ENCODE measurements at places on chromosomes 11 and 22.

- DNase-seq, result no peak
Measured at GRCh38 chr22:45082795-45083194, 73.0 kb upstream of the PHF21B start.

- no peak for DNase-seq
Measured at GRCh38 chr22:27986937-27987336, 67.9 kb upstream of the PITPNB start.

GRCh38 chr11:12684816-12685215 is 10.6 kb downstream of the TEAD1 start:
- no peak for DNase-seq

DNA sequence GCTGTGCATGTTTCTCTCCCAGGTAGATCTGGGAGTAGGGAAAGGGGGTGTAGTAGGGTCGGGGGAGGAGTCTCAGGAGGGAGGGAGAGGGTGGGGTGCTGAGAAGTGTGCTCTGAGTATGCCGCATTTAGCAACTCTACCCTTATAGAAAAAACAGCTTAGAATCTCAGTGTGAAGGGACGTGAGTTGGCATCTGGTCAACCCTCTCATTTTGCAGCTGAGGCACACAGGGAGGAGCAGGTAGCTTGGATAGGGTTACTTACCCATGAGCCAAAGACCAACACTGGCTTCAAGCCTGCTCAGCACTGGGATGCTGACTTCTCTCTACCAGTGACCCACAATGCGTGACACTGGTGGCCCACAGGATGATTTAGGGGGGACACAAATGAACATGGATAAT is 95.9 kb downstream of the FBXO7 start:
- no peak for DNase-seq

DNA sequence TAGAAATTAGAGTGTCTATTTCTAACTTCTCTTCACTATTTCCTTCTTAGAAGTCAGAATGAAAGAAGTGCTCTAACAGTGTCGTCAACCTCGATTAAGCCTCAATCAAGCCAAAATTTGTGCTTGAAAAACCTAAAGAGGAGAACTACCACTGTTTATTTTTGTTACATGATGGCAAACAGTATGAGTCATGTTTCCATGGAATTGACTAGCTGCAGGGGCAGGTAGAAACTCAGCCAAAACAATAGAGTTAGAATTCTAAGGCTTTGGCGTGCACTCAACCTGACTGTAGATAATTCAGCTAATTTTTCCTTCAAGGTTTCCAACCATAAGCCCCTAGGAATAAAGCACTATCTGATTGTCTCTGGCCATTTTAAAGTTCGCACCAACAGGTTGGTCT is 415.9 kb downstream of the ETS1 start:
- no peak for DNase-seq

DNA sequence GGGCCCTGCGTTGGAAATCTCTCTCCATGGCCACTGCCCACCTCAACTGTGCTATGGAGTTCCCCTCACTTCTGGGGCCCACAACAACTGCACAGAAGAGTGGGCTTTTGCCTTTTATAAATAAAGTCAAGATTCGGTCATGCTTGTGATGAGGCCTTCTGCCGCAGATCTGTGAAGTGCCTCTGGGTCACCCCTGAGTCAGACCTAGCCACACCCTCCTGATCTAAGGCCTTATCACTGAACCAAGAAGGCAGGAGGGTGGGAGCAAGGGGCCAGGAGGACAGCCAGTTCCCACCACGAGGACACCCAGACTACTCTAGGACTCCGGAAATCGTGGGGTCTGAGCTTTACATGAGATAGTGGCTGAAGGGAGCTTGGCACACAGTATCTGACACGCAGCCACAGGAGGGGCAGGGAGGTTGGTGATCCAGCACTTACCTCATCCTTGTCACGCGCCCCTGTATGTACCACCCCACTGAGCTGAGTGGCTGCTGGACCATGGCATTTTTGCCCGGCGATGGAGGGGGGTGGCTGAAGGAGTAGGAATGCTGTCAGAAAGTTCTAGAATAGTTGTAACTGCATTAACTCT is 115.7 kb downstream of the ABTB2 start:
- no peak for DNase-seq

- no peak for DNase-seq
Measured at GRCh38 chr11:16873289-16873688, 134.8 kb downstream of the C11orf58 start.

DNA sequence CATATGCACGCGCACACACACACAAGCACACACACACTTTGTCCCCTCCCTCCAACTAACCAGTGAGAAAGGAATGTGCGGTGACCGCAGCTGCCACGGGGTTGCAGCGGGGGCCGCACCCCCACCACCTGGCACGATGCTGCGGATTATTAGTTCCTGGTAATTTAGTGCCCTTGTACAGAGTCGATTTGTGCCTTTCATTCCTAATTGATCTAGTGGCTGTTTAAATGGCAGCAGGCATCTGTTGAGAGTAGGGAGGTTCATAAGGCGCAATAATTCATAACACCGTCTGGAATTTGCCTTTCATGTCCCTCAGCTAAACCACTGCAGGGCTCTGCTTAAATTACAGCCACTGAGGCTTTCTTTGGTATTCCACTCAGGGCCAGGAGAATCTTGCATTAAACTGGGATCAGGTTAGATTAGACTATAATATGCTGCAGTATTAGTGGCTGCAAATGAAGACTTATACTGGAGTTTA is 113.7 kb downstream of the FEZ1 start:
- no peak for DNase-seq

GRCh38 chr11:82043316-82043715 is 690.3 kb downstream of the FAM181B start:
- no peak for DNase-seq

GRCh38 chr11:111327908-111328624 is 29.7 kb downstream of the POU2AF3 start:
- DNase-seq, result no peak

DNA sequence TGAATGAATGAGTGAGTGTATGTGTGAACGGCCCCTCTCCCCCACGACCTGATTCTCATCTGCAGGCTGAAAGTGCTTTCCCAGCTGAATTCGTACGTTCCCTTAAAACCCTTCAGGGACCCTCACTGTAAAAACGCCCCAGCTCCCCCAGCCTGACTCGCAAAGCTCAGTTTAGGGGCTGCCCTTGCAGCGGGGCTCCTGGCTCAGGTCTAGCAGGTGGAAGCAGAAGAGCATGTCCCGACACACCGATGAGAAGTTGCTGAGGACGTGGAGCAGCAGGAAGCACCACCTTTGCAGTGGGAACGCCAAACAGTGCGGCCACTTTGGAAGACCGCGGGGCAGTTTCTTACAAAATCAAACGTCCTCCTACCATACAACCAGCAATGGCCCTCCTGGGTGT is 3.6 kb upstream of the MRPL23 start:
- DNase-seq, result no peak

DNA sequence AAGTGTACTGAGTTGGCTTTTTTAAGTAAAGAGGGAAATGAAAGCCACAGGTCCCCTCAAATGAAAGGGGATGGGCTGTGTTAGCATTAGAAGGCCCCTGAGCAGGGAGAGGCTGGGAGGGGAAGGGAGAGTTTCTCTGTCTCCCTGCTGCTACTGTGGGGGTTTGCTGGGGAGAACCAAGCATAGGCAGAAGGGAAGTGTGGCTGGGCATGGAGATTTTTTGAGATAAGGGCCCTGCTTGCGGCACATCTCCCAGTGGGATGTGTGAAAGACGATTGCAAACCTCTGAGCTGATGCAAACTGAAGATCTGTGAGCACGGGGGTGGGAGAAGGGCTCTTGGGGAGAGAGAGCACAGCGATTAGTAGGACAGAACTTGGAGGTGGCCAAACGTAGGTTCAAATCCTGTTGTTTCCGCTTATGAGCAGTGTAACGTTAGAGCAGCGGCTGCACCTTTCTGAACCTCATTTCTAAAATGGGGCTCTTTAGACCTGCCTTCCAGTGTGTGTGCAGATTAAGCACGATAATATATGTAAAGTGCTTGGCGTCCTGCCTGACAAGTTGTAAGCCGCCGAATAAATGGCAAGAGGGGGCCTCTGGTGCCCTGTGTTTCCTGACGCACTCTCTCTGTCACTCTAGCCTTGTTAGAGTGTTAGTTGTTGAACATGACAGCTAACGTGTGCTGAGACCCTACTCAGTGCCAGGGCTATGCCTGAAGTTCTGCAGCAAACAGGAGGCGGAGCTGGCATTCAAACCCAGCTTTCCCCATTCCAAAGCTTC is 122.3 kb downstream of the GRIK4 start:
- no peak for DNase-seq

DNA sequence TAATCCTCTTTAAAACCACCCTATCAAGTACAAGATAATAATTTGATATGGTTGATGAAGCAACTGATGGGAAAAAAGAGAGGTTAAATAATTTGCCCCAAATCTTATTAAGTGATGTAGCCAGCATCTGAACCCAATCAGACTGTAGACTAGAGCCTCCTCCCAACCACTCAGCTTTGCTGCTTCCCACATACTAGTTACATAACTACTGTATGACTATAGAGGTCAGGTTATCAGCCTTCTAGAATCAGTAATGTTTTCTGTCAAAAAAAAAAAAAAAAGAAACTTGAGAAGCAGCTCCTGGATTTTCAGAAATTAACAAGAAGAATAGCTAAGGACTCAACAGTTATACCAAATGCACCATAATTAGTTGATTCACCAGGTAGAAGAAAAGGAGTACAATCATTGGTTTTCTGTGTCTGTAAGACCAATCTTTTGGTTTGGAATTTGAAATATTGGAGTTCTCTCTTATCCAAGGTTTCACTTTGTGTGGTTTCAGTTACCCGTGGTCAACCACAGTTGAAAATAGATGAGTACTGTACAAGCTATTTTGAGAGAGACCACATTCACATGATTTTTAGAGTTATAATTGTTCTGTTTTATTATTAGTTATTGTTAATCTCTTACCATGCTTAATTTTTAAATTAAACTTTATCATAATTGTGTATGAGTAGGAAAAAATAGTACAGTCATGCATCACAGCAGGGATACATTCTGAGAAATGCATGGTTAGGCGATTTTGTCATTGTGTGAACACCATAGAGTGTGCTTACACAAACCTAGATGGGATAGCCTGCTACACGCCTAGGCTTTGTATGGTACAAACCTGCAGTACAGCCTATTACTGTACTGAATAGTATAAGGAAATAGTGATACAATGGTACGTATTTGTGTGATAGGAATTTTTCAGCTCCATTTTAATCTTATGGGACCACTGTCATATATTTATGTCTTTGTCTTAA is 72.2 kb downstream of the PDHX start:
- no peak for DNase-seq

GRCh38 chr11:120400564-120401364 is 64.6 kb downstream of the ARHGEF12 start:
- DNase-seq, result no peak

DNA sequence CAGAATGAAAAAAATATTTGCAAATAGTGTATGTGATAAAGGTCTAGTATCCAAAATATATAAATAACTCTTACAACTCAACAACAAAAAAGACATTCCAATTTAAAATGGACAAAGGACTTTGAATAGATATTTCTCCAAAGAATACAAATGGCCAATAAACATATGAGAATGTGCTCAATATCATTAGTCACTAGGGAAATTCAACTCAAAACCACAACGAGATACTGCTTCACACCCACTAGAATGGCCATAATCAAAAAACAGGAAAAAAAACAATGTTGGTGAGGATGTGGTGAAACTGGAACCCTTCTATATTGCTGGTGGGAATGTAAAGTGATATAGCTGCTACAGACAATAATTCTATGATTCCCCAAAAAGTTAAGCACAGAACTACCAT is 38.6 kb upstream of the RPS13 start:
- DNase-seq, result no peak

DNA sequence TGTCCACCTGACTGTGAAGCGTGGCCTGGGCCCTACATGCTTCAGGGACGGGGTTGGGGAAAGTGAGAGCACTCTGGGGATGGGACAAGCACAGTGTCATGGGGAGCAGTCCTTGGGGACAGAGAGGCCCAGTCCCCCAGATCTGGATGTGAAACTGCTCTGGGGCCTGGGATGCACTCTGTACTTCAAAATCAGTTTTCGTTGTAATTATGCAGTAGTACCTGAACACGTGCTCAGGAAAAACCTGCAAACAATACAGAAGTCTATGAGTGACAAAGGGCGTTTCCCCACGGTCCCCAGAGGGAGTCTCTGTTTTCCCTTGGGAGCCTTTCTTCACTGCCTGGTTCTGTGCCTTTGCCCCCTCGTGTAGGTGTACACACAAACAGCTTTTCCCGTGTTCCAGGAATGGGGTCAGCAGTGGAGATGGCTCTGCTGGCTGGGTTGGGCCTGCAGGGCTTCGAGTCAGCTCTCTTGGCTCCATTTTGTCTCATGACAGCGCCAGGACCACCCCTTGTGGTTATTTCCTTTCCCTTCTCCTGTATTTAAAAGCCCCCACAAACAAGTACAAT is 5.2 kb upstream of the TNFRSF13C start:
- DNase-seq, result no peak

DNA sequence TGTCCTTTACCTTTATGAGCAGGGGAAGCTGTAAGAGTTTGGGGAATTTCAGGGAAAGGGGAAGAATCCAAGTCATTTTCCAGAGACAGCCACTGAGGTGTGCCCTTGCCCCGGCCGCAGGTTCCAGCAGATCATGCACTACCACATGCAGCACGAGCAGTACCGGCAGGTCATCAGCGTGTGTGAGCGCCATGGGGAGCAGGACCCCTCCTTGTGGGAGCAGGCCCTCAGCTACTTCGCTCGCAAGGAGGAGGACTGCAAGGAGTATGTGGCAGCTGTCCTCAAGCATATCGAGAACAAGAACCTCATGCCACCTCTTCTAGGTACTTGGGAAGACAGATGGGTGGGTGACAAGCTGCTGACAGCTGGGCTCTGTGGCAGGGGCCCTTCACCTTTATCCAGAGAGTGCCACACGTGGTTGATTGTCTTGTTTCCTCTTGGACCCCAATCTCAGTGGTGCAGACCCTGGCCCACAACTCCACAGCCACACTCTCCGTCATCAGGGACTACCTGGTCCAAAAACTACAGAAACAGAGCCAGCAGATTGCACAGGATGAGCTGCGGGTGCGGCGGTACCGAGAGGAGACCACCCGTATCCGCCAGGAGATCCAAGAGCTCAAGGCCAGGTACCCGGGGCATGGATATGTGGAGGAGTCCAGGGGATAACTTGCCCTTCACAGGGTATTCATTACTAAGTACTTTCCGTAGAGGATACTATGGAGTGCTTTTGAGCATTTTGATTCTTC is 5.8 kb upstream of the HMBS start:
- DNase-seq, result no peak

- peak; percentile 68 for DNase-seq
Measured at GRCh38 chr22:26658671-26659478, 1.5 kb downstream of the MIAT start.

DNA sequence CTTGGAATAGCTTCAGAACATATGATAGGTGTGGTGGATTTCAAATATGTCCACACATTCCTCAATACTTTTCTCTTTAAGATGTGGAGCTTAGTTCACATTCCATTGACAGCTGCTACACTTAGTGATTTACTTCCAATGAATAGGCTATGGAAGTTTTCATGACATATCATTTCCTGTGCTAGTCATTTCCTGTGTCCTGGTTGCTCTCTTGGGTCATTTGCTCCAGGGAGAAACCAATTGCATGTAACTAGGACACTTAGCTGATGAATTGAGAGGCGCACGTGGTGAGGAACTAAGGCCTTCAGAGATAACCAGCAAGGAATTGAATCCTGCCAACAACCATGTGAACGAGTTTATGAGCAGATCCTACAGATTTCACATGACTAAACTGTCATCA is 120.9 kb downstream of the SLC17A6 start:
- no peak for DNase-seq

All from NCI-H187 (cell line).